ENCODE measurements at places on chromosomes 11 and 22.

- DNase-seq: no peak
Observed at GRCh38 chr22:23357053-23357452, 176.7 kb downstream of the BCR start.

GRCh38 chr11:131909426-131910177 lies 539.2 kb downstream of the NTM start:
- peak; percentile 75 for DNase-seq

- DNase-seq: no peak
Observed at GRCh38 chr11:106917973-106918372, 100.3 kb downstream of the GUCY1A2 start.

- DNase-seq: peak; percentile 27
Observed at GRCh38 chr22:19174106-19175025, 4.2 kb downstream of the SLC25A1 start.

- DNase-seq: no peak
Observed at GRCh38 chr22:28244757-28245156, 325.7 kb upstream of the PITPNB start.

- DNase-seq: no peak
Observed at GRCh38 chr22:34763496-34763895, 302.5 kb upstream of the ISX start.

- DNase-seq: no peak
Observed at GRCh38 chr22:31830721-31831070, 76.9 kb downstream of the DEPDC5 start.

DNA sequence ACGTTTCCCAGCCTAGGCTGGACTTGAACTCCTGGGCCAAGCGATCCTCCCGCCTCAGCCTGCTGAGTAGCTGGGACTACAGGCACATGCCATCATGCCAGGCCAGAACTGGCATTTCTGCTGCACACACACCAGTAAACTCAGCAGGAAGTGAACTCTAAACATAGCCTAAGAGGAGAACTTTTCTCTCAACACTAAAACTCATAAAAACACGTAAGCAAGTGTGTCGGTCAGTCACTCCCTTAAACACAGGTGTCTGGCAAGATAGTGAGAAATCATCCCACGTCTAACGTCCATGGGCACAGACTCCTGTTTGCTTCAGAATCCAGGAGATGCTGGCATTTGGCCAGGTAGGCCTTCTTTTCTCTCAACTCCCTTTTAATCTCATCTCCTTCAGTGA lies 104.8 kb downstream of the RPL27A start:
- peak; percentile 23 for DNase-seq

- peak; percentile 8 for DNase-seq
Observed at GRCh38 chr11:78020246-78020645, 2.8 kb downstream of the KCTD14 start.

- DNase-seq: no peak
Observed at GRCh38 chr11:93279851-93280347, 50.6 kb upstream of the DEUP1 start.

GRCh38 chr22:32389685-32390084 lies 22.4 kb downstream of the RTCB start:
- peak; percentile 17 for DNase-seq

DNA sequence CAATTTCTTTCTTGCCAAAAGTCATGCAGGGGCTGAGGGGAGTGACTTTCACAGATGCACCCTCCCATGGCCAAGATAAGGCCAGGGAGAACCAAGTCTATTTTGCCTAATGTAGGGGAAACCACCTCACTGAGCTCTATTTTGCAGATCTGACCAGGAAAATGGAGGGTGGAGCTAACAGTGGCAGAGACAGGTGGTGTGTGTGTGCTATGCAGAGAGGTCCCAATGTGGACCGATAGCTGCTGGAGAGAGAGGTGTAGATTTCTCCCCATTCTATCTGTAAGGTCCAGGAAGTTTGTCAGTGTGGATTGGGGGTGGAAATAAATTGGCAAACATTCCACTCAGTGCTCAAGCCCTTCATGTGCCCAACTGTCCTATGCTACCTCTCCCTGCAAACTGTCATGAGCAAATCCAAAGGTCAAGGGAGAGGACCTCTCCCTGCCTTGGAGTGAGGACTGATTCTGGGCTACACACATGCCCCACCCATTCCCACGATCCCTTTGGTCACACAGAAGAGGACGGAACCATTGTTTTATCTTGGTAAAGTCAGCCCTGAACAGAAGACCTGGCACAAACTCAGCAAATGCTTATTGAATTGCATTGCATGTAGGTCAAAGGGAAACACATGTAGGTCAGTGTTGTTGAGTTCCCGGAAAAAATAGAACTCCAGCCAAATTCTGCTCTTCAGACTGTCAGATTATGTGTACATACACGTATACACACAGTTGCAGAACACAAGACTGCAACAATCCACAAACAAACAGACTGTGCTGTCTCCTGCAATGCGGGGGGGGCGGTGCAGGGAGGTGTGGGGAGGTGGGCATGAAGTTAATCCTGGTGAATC lies 65.9 kb downstream of the C11orf58 start:
- no peak for DNase-seq

GRCh38 chr11:116172156-116172555 lies 600.6 kb downstream of the BUD13 start:
- DNase-seq: no peak

- DNase-seq: peak; percentile 86
Observed at GRCh38 chr22:44088976-44089570, 65.0 kb downstream of the PARVB start.

DNA sequence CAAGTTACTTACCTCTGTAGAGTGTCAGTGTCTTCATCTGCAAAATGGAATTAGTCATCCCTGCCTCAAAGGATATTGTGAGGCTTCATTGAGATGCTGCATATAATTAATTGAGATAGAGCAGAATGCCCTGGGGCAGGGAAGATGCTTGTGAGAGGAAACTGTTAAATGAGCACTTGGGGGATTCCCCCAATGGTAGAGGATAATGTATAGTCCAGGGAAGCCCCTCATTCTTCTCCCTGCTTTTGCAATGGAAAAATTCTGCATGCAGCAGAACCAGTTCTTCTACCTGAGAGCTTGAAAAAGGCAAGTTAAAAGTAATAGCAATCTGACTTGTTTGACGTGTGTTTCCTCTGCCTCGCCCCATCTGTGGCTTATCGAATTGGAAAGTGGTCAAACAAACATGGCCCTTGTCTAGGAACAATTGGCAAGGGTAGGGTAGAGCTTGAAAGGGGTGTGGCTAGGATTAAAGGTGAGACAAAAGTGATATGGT lies 90.9 kb downstream of the NAV2 start:
- no peak for DNase-seq

GRCh38 chr11:3132831-3133260 lies 32.3 kb downstream of the OSBPL5 start:
- DNase-seq: no peak

DNA sequence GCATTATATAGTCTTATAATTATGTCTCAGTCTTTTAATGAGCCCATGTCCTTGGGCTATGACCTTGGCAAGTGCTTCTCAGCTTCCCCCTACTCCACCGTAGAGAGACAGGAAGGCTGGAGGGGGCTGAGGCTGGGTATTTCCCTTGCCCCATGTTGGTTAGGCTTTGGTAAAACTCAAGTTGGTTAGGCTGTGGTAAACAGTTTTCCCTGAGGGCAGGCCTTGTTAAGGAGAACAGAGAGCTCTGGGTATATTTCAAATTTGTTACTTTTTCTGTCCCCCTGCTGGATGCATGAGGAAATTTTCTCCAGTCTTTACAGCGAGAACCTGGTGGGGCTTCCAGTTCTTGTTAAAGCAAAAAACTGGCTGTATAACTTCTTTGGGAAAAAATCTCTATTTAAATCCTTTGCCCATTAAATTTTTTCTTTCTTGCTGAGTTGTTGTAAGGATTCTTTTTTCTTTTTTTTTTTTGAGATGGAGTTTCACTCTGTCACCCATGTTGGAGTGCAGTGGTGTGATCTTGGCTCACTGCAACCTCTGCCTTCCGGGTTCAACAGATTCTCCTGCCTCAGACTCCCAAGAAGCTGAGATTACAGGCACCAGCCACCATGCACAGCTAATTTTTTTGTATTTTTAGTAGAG lies 12.2 kb upstream of the DCHS1 start:
- peak; percentile 5 for DNase-seq

- DNase-seq: no peak
Observed at GRCh38 chr11:39690856-39691255, 1768.6 kb downstream of the LRRC4C start.

DNA sequence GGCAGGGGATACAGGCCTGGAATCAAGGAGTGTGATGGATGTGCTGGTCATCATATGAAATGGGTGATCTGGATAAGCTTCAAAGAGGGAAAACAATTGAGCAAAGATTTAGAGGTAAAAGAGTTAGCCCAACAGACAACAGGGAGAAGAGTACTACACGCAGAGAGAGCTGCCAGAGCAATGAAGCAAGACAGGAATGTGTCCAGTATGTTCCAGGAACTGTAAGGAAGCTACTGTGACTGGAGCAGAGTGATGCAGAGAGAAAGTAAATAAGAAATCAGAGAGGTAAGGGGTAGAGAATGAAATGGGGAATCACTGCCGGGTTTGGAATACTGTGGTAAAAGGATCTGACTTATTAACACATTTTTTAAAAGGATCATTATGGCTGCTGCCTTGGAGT lies 255.1 kb downstream of the DCDC1 start:
- DNase-seq: no peak

DNA sequence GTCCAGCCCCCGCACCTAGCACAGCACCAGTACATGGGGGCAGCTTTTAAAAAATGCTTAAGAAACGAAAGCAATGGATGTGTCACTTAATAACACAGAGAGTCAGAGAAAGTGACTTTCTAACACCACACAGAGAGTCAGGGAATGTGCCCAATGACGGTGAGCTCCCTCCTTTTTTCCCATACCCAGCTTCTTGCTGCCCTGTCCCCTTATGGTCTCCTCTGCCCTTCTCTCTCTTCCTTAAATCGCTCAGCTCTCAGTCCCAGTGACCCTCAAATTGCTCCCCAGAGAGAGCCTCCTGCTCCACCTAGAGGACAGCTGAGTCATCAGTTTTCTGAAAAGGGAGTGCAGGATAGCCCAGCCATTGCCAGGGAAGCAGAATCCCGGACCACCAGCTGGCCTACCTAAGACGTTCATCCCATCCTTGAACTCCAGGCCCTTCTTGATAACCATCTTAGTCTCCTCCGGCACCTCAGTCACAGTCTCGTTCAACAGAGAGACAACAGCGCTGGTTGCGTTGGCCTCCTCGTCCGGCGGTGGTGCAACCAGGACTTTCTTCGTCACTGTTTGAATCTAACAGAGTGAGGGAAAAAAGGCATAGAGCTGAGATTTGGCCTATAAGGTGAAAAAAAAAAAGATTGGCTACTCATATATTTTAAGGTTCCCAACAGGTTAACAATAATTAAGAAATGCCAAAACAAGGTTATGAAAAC lies 113.5 kb downstream of the SLC1A2 start:
- no peak for DNase-seq

GRCh38 chr11:12288931-12289666 lies 88.3 kb upstream of the PARVA start:
- no peak for DNase-seq

- no peak for DNase-seq
Observed at GRCh38 chr11:101169944-101170343, 40.3 kb upstream of the PGR start.

GRCh38 chr11:118615282-118615975 lies 8.0 kb downstream of the PHLDB1 start:
- no peak for DNase-seq

GRCh38 chr11:23403210-23404185 lies 543.2 kb upstream of the CCDC179 start:
- DNase-seq: no peak

DNA sequence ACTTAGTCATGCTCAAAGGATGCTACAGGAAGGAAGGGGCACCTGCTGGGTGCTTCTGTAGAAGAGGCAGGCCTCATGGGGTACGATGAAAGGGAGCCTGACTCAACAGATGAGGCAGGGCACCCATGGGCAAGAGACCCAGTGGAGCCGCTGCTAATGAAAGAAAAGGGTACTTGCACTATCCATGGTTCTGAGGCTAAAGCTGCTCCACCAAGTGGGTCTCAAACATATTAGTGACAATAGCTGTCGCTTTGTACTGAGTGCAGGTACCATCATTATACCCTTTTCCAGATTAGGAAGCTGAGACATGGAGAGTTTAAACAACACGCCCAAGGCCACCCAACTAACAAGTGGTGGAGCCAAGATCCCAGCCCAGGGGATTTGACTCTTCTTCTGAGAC lies 127.5 kb upstream of the SERPIND1 start:
- DNase-seq: no peak

DNA sequence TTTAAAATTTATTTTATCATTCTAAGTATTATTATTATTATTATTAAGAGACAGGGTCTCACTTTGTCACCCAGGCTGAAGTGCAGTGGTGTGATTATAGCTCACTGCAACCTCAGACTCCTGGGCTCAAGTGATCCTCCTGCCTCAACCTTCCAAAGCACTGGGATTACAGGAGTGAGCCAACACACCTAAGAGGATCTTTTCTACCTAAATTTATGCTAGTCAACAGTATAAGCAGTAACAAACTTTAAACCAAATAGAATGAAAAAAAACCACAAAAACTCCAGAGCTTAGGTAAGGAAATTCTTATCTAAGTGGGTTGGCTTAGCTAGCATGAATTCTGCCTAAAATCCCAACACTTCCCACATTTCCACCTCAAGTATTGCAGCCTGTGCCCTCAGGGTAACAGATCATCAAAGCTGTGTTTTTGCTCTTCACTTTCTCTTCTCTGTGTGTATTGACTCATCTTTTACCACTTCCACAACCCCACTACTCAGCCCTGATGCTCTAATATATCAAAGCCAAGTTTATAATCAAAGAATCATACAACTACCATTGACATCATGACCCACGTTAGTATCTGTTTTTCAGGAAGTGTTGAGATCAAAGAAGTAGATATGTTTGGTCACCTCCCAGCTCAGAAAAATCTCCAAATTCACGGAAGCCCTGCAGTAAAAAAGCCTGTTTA lies 93.7 kb upstream of the SPON1 start:
- no peak for DNase-seq

GRCh38 chr11:115676768-115677167 lies 172.6 kb upstream of the CADM1 start:
- DNase-seq: no peak

- DNase-seq: no peak
Observed at GRCh38 chr11:46912526-46913150, 5.7 kb downstream of the LRP4 start.

- DNase-seq: peak; percentile 39
Observed at GRCh38 chr11:66346476-66347424, 679 bp downstream of the B4GAT1 start.

DNA sequence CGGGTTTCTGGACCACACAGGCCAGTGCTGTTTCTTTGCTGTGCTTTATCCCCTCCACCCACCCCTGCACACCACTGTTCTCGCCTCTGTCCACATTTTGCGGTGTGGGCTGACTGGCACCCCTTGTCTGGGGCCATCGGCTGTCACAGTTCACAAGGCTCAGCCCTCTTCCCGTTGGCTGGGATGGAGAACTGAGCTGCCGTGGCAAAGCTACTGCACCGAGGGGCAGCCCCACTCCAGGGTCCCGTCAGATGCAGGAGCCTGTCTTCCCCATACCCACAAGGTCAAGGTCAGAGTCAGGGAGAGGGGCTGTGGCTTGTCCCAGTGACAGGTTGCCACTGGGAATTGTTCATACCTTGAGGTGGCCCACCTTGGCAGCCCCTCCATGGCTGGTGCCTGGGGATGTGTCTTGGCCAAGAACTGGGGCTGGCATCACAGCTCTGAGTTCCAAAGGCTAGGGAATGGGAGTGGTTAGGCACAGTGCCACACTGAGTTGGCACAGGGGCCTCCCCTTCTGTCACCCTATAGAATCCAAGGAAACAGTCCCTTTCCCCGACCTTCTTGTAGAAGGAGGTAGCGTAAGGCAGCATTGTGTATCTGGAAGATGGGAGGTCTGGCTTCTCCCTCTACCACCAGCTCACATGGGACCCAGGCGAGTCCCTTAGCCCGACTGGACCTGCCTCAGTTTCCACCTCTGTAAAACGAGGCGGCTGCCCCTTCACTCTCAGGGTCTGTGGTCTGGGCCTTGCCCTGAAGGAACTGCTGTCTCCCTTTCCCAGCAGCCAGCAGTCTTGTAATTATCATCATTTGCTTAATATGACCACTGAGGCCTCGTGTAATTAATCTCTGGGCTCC lies 3.4 kb downstream of the GRK2 start:
- peak; percentile 88 for DNase-seq
